ENCODE measurements at places on chromosomes 12 and 14.
A peak's percentile ranks its signal among the peaks of the same experiment; 100 is the strongest.

GRCh38 chr12:93514853-93515252 lies 47.5 kb downstream of the MRPL42 start:
- DNase-seq = no peak

DNA sequence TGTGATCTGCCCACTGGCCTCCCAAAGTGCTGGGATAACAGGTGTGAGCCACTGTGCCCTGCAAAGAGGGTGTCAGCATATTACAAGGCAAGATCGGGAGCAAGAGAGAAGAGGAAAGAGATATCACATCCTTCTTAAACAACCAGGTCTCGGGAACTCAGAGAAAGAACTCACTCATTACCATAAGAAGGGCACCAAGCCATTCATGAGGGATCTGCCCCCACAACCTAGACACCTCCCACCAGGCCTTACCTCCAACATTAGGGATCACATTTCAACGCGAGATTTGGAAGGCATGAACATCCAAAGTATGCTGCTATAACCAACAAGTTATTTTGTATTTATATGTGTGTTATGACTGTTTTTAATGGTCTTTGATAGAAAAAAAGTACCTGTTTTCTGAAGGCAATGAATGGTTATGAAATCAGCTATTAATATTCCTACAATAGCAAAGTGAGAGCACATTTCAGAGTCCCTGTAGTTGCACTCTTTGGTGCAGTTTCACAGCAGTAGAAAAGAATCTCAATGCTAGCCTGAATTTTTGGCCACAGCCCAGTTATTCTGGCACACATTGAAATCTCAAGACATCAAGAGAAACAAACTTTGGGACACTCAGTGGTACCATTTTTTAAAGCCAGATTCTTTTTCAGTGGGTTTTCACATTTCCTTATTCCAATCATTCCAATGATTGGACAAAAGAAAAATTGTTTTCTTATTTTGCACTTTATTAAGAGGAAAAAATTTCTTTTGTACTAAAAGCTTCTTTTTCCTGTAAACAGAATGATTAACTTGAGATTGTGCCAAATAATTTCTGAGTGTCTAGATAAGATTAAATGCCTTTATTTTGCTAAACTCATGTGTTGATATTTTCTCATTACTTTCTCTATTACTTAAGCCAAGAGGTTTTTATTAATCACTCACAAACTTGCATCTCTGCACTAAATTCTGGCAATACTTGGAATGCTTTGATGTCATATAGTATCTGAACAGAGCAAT lies 582.6 kb upstream of the ATP2B1 start:
- no peak for DNase-seq

- no peak for DNase-seq
Observed at GRCh38 chr12:47578836-47579235, 127.0 kb downstream of the RPAP3 start.

DNA sequence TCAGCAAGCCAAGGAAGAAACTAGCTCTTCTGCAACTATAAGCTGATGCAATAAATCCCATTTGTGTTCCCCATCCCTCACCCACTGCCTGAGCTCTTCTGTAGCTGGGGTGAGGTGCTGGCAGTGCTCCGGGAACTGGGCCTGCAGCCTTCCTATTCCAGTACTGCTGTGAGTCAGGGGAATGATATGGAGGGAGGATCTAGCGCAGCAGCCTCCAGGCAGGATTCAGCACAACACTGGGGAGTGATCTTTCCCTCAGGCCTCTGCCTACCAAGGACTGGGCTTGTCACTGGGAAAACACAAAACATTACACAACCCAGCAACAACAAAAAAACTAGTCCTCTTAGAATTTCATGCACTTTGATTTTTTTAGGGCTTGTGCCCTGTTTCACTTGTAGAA lies 58.7 kb downstream of the ST8SIA1 start:
- peak; percentile 99 for DNase-seq

- no peak for DNase-seq
Observed at GRCh38 chr12:41795051-41795600, 349.5 kb downstream of the GXYLT1 start.

DNA sequence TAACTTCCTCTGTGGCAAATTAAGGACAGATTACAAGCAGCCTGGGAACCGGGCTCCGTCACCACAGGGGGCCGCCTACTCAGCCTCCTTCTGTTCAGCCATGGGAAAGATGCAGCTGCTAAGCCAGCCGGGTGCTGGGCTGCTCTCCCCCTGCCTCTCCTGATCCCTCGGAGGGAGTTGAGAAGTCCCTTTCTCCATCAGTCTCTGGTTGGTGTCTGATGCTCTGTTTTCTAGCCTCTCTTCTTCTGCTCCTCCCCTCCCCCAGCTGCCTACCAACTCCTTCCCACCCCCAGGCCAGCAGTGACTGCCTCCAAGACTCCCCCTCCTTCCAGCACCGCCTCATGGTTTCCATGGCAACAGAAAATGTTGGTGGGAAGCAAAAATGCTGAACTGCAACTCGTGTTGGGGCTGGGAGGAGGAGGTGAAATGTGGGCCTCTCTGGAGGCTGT lies 486.7 kb downstream of the APAF1 start:
- DNase-seq = no peak

DNA sequence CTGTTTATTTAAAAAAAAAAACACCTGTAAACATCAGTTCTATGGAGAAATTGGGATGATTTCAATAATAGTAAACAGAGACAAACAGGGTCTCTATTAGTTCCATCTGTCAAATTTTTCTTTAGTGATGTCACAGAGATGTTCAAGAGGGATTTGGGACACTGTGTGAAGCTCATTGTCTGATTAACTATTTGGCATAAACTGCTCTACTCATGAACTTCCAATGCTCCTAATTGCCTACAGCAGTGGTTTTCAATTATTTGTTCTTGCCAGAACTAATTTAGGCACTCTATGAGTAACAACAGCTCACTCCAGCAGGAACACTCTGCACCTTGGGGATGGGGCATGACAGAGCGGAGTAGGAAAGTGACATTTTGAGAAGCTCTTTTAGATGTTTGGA lies 250.1 kb upstream of the PRKD1 start:
- no peak for DNase-seq

DNA sequence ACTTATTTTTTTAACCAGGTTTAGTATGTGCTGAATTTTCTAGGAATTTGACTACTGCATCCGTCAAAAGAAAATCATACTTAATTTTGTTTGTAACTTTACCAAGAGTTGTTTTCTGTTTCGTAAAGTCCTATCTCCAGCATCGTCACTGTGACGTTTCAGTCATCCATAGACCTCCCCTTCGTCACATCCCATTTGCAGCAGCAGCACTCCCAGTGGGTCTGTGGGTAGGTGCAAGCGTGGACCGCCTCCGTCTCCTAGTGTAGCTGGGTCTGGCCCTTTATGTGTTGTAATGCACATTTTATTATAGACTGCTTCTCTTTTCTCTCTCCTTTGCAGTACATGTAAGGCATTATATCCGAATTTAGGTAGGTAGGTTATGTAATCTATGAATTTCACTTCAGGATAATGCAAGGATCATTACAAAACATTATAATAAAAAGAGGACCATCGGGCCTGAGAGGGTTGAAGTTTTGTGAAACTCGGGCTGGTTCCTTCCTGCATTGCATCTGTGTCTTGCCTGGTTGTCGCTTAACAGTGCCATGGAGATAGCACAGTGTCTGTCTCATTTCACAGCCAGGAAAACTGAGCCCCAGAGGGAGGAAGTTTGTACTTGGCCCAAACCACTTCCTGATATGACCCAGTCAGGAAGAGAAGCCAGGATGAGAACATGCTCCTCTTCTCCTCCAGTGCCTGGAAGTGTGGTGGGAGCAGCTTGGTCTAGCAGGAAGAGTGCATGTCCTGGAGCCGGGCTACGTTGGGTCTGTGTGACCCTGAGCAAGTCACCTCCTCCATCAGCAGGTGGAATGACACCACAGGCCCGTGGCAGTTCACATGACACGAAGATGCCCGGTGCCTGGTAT lies 41.3 kb downstream of the EVL start:
- DNase-seq = no peak

DNA sequence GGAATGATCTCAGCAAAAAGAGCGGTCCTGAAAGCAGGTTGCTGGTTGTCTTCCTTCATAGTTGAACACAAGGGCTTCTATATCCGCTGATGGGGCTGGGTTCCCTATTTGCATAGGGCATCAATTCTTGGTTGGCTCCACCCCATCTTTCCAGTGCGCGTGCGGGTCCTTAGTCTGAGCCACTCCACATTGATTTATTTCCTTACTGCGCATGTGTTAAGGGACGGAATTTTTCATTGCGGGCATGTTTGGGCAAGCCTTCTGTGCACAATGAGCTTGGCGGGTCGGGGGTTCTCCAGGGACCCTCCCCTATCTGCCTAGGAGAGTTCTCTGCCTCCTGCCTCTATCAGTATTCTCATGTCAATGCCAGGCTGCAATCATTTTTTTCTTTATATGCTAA lies 21.2 kb upstream of the DLGAP5 start:
- DNase-seq = no peak

GRCh38 chr14:82537831-82538230 lies 1004.2 kb upstream of the SEL1L start:
- DNase-seq = no peak

DNA sequence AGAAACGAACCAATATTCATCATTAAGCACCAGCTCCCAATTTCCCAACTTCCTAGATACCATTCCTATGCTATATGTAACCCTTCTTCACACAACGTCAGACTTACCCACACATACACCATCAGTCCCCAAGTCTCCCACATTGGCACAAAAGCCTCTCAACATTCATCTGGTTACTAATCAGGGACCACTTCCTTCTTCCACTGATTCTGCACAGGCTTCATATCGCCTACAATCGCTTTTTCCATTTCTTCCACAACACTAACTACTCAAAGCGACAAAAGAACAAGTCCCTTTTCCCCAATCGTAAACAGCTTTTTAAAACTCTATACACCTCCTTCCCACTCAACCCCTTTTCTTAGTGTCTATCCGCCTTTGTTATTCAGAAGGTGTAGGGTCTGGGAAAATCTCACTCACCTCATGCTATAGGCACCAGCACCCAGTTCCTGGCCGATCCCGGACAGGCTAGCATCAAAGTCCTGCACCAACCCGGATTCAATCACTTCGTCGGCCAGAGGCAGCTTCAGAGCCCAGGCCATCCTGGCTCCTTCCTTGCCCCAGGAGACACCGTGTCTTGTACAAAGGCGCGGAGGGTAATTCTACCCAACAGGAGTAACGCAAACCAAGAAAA lies 936 bp downstream of the TFCP2 start:
- no peak for DNase-seq

GRCh38 chr14:99192028-99192621 lies 79.9 kb downstream of the BCL11B start:
- no peak for DNase-seq

DNA sequence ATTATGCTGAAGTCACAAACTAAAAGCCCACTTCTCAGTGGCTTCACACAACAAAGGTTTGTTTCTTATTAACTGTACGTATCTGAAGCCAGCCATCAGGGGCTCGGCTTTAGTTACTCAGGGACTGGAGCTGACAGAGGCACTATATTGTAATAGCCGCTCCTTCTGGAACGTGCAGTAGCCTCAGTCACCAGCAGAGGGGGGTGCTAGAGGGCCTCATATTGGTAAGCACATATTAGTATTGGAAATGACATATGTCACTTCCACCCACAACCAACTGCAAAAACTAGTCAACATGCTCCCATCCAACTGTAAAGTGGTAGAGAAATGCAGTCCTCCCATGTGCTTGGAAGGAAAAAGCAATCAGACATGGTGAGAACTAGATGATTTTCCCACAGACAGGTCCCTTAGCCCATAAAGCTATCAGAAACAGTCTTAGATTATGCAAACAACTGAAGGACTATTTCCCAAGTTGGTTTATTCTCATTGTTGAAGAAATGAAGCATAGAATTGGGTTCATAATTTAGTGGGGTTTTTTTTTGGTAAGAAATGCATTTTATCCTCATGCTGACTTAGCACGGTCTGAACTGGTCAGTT lies 183.6 kb upstream of the G2E3 start:
- DNase-seq = no peak

DNA sequence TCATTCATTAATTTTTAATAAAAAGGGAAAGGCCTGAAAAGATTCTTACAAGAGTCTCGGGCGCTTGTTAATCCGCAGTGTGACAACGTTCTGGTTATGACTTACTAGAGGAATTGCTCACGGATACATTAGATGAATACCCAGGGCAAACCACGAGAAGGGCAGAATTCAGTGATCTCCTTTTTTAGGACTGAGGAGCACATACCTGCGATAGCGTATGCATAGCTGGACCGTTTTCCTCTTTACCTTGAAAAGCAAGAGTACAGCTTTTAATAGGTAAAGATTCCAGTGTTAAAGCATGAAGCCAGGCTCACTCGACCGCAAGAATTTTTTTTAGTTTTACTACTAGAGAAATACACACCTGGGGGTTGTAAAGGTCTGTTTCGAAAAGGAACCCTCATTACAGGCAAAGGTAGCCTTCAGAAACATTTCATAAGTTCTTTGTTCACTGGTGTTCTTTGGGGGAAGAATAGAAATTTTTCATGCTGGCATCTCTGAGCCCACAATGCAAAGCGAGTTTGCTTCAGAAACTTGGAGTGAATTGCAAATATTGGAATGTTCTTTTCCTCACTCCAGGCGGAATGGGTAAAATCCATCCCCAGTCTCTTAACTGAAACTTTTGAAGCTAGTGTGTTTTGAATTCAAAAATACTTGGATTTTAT lies 953 bp downstream of the MAPK1IP1L start:
- DNase-seq = no peak

GRCh38 chr12:113155646-113156045 lies 6.1 kb downstream of the CFAP73 start:
- no peak for DNase-seq

- DNase-seq = peak; percentile 58
Observed at GRCh38 chr14:52044791-52045522, 23.9 kb downstream of the NID2 start.

- DNase-seq = no peak
Observed at GRCh38 chr12:12024911-12025682, 45.6 kb upstream of the BCL2L14 start.

- DNase-seq = no peak
Observed at GRCh38 chr12:48683534-48683933, 1.5 kb upstream of the KANSL2 start.

- DNase-seq = no peak
Observed at GRCh38 chr12:69619050-69619449, 8.3 kb upstream of the LRRC10 start.

- peak; percentile 82 for DNase-seq
Observed at GRCh38 chr12:53235742-53236442, 3.9 kb upstream of the RARG start.

GRCh38 chr14:103730490-103731035 lies 15.0 kb downstream of the ZFYVE21 start:
- DNase-seq = no peak

DNA sequence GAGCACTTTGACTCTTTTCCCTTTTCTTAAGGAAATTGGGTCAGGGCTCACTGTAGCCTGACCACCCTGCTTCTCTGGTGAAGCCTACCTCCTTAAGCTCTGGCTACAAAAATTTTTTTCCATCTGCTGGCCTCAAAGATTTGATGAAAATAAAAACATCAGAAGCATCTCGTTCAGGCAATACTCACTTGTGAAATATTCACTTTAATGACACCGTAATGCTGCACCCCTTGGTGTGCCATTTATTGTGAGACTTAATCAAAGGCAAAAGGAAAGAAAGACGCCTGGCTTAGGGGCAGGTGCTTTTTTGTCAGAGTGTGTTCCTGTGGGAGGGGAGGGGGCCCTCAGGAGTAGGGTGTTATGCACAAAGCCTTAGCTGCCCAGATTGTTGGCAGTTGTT lies 155.0 kb upstream of the TMPO start:
- no peak for DNase-seq

- DNase-seq = no peak
Observed at GRCh38 chr14:52422650-52423356, 108.7 kb downstream of the PTGER2 start.
